NCI-H1930 (cell line): ENCODE measurements at places on chromosomes 6 and 20.

DNA sequence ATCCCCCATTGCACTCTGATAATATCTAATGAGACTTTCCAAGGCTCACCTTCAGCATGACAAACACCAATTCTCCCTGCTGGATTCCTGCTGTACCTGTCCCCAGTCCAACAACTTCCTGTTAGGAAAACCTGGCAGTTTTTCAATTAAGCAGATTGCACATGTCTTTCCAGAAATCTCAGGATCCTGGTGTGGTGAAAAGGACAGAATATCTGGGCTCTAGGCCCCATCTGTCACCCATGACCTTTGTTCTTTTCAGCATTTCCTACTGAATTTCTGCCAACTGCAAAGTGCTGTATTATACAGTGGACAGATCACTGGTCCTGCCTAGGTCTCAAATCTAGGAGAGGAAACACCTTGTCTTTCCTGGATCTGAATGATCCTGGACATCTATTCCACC, 27.7 kb upstream of the DTNBP1 start:
- DNase-seq: no peak

GRCh38 chr6:133788556-133788955, 100.4 kb upstream of the TCF21 start:
- DNase-seq: no peak

DNA sequence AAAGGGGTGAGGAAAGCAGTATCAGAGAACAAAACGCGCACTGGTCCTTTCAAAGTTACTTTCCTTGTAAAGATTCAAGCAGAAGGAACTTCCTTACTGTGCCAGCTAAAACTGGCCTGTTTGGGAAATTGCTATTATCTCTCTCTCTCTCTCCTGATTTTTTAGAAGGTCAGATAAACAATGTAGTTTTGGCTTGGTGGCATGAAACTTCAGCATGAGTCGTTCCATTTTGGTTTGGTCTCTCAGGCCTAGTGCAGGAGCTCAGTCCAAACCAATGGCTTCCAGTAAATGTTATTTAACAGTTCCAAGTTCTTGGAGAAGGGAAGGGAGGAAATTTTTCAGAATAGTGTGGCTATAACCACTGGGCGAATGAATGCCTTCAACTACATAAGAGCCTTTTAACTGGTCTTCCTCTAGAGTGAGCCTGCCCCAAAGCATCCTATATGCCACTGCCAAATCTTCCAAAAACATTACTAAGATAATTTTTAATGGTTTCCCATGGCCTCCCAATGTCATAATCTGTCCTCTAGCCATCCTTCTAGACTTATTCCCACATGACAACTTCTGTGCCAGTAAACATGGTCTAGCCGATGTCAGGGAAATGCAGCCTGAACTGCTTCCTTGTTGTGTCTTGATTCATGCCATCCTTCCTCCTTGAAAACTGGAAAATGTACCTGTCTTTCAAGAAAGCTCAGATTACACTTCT, 9.1 kb upstream of the SNX9 start:
- DNase-seq: no peak

DNA sequence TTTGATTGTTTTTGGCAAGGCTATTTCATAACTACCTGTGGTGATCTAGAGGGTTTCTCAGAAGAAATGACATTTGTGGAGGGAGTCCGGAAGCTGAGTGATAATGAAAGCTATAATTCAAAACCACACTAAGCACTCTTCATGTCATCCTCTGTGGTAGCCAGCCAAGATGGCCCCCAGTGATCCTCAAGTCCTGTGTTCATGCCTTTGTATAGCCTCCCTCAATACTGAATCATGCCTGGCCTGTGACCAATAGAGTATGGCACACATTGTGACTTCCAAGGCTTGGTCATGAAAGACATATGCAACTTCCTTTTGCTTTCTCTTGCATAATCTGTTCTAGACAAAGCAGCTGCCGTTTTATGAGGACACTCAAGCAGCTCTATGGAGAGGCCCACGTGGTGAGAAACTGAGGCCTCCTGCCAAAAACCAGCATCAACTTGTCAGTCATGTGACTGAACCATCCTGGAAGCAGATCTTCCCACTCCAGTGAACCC, 12.8 kb upstream of the DNAAF9 start:
- DNase-seq: no peak

DNA sequence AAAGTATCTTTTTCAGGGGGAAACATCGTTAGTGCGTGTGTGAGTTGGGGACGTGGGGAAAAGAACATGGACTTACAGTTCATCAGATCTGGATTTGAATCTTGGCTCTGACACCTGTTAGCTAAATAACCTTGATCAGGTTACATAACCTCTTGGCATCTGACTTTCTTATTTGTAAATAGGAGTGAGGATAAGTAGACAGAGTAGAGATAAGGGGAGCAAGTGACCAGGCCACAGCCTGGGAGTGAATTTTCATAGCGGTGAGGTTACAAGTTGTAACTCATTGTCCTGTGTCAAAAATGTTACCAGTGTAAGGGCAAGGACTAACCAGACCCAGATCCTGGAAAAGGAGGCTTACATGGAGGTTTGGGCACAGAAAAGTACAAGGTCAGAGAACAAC, 733.5 kb upstream of the MMS22L start:
- no peak for DNase-seq

DNA sequence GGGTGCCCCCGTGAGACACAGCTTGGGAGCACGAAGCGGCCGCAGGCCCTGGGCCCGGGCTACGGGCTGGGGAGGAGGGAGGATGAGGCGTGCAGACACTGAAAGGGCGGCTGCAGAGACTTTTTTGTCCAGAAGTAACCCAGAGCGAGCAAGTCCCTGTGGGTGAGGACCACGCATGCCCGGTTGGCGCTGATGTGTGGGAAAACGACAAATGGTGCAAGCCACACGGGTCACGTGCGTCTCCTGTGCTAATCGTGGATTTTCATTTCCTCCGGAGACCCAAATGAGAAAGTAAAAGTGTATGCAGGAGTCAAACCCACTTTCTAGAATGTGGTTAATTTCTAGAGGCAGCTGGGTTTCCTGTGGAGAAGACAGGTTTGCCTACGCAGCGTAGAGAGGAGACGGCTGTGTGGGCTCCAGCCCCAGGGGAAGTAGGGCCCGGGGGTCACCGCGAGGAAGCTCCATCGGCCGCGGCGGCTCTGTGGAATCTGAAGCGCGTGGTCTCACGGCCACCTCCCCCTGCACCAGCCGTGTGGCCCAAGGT, 19.0 kb downstream of the DLL1 start:
- no peak for DNase-seq

- DNase-seq: no peak
Observed at GRCh38 chr6:45556828-45557227, 179.1 kb upstream of the SUPT3H start.

GRCh38 chr6:149108038-149108748, 209.3 kb upstream of the TAB2 start:
- no peak for DNase-seq

GRCh38 chr6:69096681-69097080, 461.6 kb downstream of the ADGRB3 start:
- DNase-seq: no peak

DNA sequence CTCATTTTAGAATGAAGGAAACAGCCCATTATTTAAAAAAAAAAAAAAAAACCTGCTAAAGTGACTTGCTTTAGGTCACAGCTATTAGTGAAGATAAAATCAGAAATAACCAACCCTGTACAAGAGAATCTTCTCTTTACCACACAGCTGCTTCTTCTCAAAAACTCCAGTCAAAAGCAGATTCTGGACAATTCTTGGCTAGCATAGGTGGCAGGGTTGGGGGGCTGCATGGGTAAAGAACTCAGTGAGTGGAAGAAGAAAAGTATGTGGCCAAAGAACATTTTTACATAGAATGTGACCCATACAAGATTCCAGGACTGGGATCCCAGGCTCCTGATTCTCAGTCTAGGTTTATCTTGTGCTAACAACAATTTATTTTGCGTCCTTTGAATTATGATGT, 9.4 kb upstream of the FRK start:
- no peak for DNase-seq

GRCh38 chr6:163716690-163717089, 302.2 kb downstream of the QKI start:
- DNase-seq: no peak

- no peak for DNase-seq
Observed at GRCh38 chr6:36914227-36914794, 28.6 kb downstream of the C6orf89 start.

DNA sequence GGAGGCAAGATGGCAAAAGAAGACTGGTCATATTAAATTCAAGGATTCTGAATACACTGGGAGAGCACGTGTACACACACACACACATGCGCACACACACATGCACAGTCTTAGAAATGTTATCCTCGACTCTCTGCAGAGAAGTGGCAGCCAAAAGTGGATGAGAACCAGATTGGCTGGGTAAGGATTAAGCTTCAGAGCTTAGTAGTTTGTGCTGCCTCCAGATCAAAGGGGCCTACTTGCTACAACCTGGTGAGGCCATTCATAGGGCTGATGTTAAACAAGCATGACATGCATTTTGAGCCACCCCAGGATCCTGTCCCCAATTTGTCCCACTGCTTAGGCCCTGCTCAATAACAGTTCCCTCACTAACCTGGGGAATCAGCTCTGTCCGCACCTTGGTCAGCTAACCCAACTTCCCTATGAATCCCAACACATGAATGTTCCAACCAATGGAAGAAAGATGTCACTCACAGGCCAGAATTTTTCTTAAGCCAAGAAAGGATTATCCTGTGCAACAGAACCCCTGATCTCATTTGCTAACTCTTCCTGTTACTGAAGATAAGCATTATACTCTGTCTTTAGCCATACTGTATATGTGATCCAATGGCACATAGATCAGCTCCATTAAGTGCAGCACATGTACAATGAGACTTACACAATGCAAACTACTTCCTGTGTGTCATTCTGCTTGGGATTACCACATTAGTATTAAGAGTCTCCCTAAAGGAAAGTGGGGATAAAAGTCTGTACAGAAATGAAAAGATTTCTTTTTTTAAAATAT, 31.0 kb downstream of the TOMM6 start:
- no peak for DNase-seq

- no peak for DNase-seq
Observed at GRCh38 chr6:11432713-11433450, 104.7 kb upstream of the TMEM170B start.

- no peak for DNase-seq
Observed at GRCh38 chr6:14313248-14313647, 195.7 kb downstream of the CD83 start.

- no peak for DNase-seq
Observed at GRCh38 chr6:98824162-98824901, 10.0 kb upstream of the POU3F2 start.

DNA sequence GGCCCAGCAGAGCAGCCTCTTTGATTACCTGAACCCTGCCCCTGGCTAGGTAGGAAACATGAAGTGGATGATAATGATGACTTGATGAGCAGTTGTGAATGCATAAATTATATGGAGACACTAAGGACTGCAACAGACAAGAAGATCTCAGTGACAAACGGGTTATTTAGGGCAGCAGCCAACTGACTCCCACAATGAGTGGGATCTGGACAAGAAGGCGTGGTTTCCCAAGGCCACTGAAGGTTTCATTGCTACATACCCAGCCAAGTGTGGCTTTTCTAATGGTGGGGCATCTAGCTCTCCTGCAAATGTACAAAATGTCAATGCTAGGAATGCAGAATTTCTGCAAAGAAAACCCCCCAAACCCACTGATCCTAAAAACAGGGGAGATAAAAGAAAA, 29.4 kb downstream of the RING1 start:
- no peak for DNase-seq

- no peak for DNase-seq
Observed at GRCh38 chr20:35968930-35969329, 540 bp downstream of the CNBD2 start.

GRCh38 chr6:2244261-2245102, 923 bp downstream of the GMDS start:
- DNase-seq: no peak

GRCh38 chr6:152420696-152421095, 216.5 kb downstream of the SYNE1 start:
- DNase-seq: no peak

- DNase-seq: no peak
Observed at GRCh38 chr6:160360955-160361354, 12.8 kb downstream of the SLC22A3 start.

DNA sequence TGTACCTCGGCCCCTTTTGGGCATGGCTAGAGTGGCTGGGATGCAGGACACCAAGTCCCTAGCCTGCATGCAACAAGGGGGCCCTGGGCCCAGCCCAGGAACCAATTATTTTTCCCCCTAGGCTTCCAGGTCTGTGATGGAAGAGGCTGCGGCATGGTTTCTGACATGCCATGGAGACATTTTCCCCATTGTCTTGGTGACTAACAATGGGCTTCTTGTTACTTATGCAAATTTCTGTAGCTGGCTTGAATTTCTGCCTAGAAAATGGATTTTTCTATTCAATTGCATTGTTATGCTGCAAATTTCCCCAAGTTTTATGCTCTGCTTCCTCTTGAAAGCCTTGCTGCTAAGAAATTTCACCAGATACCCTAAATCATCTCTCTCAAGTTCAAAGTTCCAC, 1269.6 kb upstream of the CITED2 start:
- DNase-seq: no peak

GRCh38 chr20:32924781-32925180, 66.1 kb downstream of the EFCAB8 start:
- no peak for DNase-seq

- no peak for DNase-seq
Observed at GRCh38 chr6:166852451-166852975, 103.8 kb downstream of the RNASET2 start.

DNA sequence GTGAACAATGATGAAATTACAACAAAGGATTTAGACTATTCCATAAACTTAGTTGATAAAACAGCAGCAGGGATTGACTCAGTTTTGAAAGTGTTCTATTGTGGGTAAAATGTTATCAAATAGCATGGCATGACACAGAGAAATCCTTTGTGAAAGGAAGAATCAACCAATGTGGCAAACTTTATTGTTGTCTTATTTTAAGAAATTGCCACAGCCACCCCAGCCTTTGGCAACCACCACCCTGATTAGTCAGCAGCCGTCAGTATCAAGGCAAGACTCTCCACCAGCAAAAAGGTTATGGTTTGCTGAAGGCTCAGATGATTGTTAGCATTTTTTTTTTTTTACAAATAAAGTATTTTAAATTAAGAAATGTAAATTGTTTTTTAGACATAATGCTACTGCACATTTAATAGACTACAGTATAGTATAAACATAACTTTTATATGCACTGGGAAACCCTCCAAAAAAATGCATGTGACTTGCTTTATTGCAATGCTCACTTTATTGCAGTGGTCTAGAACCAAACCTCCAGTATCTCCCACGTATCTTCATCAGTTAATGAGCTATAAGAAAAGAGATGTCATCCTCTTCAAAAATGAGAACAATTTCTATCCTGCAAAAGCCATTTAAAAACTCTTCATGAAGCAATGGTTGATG, 162.7 kb downstream of the SOBP start:
- DNase-seq: no peak

DNA sequence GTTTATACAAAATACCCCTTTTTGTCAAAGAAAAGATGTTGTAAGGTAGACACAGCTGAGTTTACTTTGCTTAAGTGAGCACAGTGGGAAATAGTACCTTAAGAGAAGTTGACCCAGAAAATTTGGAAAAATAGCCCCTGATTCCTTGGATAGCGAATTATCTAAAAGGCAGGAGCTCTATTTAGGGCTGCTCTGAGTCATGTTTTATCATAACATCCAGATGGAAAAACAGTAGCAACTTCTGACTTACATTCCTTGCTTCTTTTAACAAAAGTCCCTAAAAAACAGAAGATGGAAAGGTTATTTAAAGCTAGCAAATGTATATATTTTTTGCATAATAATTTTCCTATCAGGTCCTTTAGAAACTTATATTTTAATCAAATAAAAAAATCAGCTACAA, 59.0 kb downstream of the THEMIS start:
- DNase-seq: no peak

GRCh38 chr6:31935823-31936222, 8.3 kb downstream of the C2 start:
- no peak for DNase-seq

- DNase-seq: no peak
Observed at GRCh38 chr6:126374372-126374771, 34.5 kb downstream of the CENPW start.
